ENCODE measurements at places on chromosomes 5 and 9.

DNA sequence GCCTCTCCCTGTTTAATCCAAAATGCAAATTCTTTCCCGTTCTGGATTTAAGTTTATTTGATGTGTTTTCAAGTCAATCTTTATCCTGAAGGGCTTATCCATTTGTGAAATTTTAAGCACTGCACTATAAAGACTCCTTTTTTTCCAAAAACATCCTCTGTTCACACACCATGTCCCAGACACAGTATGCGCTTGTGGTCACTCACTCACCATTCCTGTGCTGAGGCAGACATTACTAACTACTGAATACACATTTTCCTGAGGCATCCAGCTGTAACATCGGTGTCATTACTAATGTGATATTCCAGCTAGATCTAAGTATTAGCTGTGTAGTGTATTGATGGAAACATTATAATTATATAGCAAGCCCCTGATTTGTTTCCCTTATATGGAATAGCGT lies 298.4 kb downstream of the KCTD16 start:
- no peak for DNase-seq

GRCh38 chr5:12661617-12662370 lies 757.5 kb upstream of the CTNND2 start:
- no peak for DNase-seq

DNA sequence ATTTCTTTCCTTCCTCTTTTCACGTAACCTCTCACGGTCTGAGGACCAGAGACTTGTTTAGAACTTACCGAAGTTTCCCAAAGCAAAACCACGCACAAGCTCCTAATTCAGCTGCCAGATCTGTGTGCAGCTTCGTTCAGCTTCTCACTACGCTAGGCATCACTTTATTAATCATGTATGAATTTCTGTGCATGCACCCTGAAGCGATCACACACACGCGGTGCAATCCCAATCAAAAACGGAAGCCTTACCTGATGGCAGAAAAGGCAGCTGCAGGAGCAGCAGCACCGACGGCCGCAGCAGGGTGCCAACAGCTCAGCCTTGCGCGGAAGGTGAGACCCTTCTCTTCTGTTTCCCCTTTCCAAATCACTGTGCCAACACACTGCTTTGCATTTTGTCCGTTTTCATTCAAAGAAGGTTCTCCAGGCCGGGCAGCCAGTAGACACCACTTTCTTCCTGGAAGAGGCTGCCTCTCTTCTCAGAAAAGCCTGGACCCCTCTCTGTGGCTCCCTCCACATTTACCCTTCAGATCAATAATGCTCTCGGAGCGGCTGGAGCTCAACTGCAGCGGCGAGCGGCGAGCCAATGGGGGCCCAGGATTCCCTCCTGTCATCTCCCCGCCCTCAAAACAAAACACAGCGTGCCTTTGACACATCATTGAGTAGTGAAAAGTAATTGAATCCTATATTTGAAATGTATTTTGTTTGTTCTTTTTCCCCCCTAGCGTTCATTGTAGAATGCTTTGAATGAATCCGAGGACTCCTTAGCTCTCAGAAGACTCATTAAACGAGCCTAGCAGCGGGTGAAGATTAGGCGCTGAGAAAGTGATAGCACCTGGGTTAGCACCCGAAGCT lies at the start of gene CDH12:
Gene CDH12 (minus strand): TSS at position 538 of the 854 bp plus-strand sequence.
- DNase-seq: no peak

- DNase-seq: no peak
These were observed 76.3 kb downstream of the FOCAD start for GRCh38 chr9:20760246-20760891.

DNA sequence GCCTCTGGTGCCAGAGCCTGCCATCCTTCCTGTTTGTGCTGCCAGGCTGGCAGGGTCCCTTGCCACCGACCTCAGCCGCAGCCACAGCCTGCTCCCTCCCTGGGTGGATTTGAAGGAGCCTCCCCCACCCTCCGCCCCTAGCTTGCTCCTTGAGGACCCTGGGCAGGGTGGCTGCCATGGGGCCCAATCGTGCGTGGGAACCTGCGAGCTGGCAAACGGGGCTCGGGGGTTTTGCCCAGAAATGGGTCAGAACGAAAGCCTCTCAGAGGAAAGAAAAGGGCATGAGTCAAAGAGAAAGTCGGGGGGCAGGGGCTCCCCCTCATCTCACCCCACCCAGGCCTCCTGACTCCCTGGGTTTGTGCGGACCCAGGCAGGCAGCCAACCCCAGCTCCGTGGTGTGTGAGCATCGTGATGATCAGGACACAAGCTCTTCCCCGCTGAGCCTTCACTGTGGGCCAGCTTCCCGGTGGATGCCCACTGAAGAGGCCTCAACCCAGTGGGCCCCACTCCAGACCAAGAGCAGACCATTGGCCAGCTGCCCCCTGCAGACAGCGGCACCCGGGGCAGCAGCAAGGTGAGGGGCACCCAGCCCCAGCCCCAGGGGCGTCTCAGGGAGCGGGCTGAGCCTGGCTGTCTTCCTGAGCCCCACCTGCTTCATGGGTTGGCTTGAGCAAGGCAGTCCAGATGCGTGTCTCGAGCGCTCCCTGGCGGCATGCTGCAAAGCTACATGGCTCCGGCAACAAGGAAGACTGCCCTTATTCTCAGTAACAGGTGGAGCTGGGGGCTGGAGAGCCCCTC lies 3.0 kb upstream of the FUT7 start:
- peak; percentile 88 for DNase-seq

GRCh38 chr5:118687661-118688621 lies 300.4 kb downstream of the DTWD2 start:
- no peak for DNase-seq

- no peak for DNase-seq
These were observed 68.5 kb downstream of the CFAP77 start for GRCh38 chr9:132478353-132479050.

DNA sequence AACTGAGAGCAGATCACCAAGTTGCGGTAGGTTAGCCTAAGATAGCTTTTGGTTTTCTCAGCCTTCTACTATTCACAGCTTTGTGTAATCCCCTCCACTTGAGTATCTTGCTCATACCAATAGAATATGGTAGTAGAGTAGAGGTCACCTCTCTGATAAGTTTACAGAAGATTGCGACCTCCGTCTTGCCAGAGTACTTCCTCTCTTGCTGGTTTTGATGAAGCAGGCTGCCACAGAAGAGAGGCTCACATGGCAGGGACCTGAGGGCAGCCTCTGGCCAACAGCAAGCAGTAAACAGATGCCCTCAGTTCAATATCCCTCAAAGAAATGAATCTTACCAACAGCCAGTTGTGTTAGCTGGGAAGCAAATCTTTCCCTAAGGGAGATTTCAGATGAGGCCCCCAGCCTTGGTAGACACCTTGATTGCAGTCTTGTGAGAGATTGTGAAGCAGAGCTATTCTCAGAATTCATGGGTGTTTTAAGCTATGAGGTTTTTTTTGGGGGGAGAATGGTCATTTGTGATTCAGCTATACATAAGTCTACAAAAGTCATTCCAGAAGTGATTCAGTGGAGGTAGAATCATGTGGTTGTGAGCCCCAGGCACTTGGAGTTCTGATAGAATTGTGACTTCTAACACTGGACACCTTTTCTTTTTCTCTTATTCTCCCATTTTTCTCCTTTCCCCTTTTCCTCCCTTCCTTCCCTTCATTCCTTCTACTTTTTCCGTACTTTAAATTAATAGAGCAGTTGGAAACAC lies 22.7 kb upstream of the CDKN2B start:
- no peak for DNase-seq

- DNase-seq: peak; percentile 0
These were observed 1.9 kb upstream of the NKD2 start for GRCh38 chr5:1006656-1007071.

DNA sequence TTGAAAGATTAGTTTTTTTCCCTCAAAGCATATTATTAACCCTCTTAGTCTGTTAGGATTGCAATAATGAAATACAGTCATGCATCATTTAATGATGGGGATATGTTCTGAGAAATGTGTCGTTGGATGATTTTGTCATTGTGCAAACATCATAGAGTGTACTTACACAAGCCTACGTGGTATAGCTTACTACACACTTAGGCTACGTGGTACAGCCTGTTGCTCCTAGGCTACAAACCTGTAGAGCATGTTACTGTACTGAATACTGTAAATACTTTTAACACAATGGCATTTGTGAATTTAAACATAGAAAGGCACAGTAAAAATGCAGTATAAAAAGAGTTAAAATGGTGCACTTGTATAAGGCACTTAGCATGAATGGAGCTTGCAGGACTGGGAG lies 132.7 kb downstream of the PDE8B start:
- DNase-seq: no peak

- DNase-seq: no peak
These were observed 28.6 kb upstream of the SELENOP start for GRCh38 chr5:42840269-42840668.

GRCh38 chr5:95900383-95900958 lies 61.2 kb downstream of the ELL2 start:
- DNase-seq: no peak

DNA sequence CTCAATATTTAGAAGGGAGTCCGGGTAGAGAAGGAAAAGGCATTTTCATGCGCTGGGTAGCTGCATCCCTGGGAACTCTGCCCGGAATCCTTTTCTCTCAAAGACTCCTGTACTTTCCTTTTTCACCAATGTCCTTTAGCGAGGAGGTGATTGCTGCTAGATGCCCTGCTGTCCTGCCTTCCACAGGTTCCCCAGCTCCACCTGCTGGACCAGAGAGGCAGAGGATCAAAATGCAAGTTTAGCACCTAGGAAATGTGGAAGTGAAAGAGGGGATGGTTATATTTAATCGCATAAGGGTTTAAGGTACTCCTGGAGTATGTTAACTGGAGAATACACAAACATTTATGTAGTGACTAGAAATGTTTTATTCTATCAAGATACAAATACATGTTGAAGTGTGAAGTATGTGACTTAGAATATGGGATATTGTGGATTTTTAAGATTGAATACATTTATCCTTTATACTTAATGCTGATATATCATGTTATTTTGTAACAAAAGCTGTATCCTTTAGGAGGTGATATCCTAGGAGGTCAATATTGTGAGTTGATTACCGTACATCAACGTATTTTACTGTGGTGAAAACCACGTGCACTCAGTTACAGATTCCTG lies 145.7 kb downstream of the ARHGAP26 start:
- no peak for DNase-seq

GRCh38 chr5:13317654-13318053 lies 626.8 kb downstream of the DNAH5 start:
- no peak for DNase-seq
